HFF-Myc (cell line): ENCODE measurements at places on chromosomes 3 and 15.

GRCh38 chr3:24128199-24129005, 183.3 kb downstream of the NR1D2 start:
- peak; percentile 81 for DNase-seq

- DNase-seq = no peak
Measured at GRCh38 chr3:129745253-129745652, 138.8 kb upstream of the PLXND1 start.

- DNase-seq = no peak
Measured at GRCh38 chr3:114668099-114668498, 374.3 kb downstream of the TIGIT start.

DNA sequence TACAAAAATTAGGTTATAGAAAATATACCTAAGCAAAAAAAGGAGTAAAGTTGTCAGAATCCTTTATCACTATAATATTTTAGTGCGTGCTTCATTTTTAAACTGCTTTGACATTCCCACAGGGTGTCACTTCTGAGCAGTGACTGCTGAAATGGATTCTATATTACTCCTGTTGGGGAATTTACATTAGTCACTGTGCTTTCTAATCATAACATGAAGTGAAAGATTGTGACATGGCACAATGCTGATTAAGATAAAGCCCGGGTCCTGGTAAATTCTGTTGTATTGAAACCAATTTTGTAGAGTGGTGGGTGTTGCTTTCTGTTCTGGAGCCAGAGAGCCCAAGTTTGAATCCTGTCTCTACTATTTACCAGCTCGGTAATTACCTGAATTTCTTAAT, 36.4 kb upstream of the EHHADH start:
- no peak for DNase-seq

GRCh38 chr15:89704411-89704810, 13.8 kb downstream of the WDR93 start:
- DNase-seq = no peak

- no peak for DNase-seq
Measured at GRCh38 chr3:181824961-181825360, 113.2 kb downstream of the SOX2 start.

- no peak for DNase-seq
Measured at GRCh38 chr3:186633481-186633880, 6.7 kb upstream of the FETUB start.

DNA sequence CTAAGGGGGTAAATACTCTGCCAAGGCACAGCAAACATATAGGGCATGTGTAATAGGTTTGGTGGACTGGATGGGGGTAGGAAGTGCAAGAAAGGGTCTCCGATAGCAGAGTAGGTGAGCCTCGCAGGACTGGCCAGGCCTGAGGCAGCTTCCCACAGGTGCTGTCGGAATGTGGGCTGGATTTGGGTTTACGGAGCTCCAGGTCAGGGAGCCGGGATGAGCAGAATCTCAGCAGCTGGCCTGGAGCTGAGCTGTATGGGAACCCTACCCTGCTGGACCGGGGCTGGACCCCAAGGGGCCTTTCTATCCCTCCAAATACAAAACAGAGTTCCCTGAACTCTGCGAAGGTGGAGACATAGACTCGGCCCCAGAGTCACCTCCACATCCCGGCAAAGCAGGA, 15.0 kb downstream of the KLF15 start:
- DNase-seq = no peak

DNA sequence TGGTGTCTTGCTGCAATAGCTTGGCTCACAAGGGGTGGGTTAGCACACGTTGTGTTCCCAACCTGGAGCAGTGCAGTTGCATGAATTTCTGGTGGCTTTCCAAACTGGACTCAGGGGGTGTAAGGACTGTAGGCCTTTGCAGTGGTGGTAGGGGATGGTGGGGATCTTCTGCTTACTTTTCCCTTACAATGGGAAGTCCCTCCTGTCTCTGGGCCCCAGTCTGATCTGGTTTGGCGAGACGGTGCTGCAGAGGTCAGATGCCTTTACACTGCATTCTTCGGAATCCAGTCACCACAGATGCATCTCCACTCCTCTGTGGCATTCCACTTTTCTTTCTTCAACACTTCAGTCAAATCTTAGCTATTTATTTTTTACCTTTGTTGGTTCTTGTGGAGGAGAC, 132.1 kb downstream of the DOCK3 start:
- DNase-seq = no peak

- DNase-seq = no peak
Measured at GRCh38 chr3:185979721-185980121, 41.9 kb upstream of the TRA2B start.

- no peak for DNase-seq
Measured at GRCh38 chr3:89644716-89645115, 537.3 kb downstream of the EPHA3 start.

DNA sequence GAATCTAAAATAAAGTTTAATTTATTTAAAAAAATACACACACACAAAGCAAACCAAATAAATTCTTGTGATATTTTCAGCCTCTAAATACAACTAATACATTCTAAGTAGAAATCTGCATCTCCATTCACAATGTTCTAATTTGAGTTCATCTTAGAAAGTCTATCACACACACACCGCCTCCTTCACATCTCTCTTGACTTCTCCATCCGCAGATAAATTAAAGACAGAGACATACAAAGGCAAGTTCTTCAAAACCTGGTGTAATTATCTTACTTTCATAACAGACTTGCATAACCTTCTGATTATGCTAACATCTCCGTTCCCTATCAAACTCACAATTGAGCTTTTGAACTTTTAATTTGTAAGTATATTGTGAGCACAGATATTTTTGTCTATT, 657.3 kb downstream of the VGLL3 start:
- no peak for DNase-seq

DNA sequence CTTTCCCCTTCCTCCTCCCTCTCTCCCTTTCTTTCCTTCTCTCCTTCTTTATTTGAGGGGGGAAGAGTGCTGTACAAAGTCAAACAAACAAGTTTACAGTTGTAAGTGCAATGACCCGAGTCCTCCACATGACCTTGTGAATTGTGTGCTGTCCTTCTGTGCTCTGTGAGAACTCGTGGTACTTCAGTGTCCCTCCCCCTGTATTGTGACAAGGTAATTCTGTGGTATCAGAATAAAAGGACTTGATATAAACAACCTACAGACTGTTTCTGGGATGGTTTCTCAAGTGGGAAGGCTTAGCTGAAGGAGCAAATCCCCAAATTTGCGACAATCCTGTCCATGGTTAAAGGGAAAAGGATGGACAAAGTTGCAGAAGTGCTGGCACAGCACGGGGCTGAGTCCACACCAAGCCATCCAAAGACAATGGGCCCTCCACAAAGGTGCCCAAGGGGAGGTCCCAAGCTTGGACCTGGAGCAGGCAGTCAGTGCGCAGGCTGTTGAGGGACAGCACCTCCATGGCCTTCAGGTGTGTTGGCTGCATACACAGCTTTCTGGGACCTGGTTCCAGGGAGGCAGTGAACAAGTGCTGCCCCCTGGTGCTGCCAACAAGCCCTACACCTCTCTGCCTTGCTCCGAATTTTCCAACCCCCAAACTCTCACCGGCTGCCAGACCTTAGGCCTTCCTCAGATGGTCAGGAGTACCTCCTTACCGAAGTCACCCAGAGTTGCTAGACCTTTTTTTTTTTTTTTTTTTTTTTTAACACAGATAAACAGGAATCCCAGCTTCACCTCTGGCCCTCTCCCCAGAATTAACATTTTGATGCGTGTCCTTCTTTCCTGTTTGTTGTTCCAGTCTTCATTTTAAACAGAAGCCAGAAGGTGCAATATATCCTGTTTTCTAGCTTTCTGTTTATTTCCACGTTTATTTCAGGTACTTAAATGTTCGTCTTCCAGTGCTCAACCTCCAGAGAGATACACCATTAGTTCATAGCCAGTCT, 2.6 kb upstream of the APEH start:
- peak; percentile 32 for DNase-seq

GRCh38 chr15:60128000-60128376, 123.9 kb downstream of the FOXB1 start:
- DNase-seq = no peak

DNA sequence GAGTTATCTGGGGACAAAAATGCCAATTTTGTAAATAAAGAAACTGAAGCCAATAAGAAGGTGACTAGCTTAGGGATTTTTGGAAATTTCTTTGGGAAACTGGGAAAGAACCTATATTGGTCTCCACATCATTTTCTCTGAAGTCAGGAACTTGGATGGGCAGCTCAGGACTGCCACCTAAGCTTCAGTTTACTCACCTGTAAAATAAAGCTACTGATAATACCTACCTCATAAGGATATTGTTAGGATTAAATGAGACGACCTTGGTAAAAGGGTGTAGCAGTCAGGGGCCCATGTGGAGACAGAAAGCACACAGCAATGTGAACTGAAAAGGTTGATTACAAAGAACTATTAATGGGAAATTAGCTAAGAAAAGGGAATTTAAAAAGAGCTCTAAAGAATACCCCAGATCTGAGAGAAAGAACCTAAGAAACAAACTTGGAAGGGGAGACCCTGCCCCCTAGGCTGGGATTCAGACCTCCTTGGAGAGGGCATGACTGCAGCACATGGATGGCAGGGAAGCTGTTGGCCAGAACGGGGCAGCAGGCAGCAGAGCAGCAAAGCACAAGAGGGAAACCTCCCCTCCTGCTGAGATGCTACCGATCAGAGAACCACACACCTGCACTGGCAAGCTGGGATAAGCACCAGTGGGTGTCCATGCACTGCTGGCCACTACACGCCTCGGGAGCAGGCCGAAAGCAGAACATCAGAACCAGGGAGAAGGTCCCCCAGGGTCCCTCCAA, 83.7 kb upstream of the THBS1 start:
- DNase-seq = no peak

GRCh38 chr15:90956274-90957030, 1.8 kb downstream of the RCCD1 start:
- DNase-seq = peak; percentile 31

DNA sequence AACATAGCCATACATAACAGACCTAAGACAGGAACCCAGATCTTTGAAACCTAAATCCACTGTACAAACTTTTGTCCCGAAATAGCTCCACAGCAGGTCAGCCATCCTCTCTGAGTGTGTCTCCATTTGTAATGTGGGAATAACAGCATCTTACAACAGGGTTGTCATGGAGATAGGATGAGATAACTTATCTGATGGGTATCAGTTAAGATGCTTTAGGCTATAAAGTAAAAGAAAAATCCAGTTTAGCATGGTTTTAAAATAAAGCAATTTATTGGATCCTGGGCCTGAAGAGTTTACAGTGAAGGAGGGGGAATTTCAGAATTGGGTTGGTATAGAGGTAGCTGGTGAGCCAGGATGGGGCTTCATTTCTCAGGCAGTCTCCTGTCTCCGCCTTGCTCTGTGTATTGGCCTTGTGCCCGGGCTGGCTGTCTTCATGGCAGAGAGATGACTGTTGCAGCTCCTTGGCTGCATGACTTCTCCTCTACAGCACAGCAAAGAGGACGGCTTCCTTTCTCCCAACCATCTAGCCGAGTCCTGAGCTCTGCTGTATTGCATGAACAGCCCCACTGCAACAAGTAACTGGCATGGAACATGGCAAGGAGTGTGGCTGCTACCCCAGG, 131.9 kb upstream of the PROK2 start:
- no peak for DNase-seq

DNA sequence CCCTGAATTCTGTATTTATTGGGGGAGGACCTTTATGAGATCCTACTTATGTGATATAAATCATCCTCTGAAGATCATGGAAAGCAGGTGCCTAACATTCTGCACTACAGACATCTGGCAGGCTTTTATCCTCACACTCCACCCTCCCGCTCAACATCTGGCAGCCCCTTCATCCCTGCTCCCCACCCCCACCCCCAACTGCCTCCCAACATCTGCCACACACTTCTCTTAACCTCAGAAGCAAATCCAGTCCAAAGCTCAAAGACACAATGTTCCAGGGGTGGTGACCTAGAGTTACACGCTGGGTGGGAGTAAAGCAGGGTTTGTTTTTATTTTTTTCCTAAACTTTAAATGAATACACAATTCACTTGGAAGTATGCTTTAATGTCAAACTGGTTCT, 184.5 kb upstream of the ATP11B start:
- DNase-seq = no peak

DNA sequence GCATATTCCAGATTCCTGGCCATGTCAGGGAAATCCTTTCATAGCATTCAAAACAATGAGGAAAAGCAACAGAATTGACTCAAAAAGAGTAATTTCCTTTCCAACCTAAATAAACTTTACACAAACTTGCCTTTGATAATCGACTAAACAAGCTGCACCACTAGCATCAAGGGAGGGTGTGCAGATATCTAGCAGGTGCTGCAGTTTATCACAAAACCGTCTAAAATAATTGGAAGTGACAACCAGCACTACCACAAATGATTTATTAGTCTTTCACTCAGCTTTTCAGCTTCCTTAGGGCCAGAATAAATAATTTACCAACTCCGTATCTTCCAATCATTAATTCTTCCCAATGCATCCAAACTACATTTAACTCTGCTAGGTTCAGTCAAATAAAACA, 71.7 kb downstream of the TBC1D5 start:
- no peak for DNase-seq

GRCh38 chr15:100947760-100948429, 28.7 kb downstream of the LRRK1 start:
- no peak for DNase-seq

- DNase-seq = no peak
Measured at GRCh38 chr3:42699511-42699971, 3.1 kb downstream of the HHATL start.

- no peak for DNase-seq
Measured at GRCh38 chr15:70098461-70099166, 897 bp upstream of the TLE3 start.

- DNase-seq = peak; percentile 17
Measured at GRCh38 chr3:192570821-192571791, 156.2 kb downstream of the FGF12 start.

DNA sequence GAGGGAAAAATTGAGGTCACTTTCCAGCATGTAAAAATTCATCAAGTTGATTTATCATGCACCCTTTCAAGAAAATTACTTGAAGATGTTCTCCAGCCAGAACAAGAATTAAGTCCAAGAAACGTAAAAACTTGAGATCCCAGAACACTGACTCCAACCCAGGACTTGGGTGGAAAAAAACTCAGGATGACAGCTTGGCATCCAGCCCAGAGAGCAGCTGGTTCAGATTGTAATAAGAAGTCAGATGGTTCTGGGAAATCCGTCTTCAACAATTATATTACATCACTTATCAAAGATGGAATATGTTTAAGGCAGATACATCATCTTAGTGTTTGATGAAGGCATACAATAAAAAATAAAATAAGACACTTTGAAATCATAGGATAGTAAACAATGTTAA, 23.0 kb upstream of the DNAJC13 start:
- DNase-seq = no peak

GRCh38 chr3:167874671-167875372, 139.3 kb downstream of the SERPINI1 start:
- DNase-seq = no peak

DNA sequence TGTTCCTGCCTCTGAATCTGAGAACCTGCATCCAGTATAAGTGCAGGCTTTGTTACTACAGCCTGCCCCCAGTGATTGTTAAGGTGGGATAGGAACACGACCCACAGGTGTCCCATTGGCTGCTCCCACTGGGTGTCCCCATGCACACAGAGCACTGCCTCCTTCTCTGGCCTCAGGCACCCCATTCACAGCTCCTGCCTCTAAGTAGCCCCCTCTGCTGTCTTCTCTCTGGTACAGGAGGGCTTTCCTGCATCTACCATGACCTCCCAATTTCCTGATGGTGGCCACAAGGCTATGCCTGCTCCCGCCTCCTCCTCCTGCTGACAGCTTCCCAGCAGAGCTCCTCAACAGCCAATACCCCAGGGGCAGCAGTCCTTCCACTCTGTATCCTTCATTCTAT, 238.6 kb upstream of the TMC3 start:
- DNase-seq = no peak
